ENCODE measurements at places on chromosomes 3 and 15.
A peak's percentile ranks its signal among the peaks of the same experiment; 100 is the strongest.

DNA sequence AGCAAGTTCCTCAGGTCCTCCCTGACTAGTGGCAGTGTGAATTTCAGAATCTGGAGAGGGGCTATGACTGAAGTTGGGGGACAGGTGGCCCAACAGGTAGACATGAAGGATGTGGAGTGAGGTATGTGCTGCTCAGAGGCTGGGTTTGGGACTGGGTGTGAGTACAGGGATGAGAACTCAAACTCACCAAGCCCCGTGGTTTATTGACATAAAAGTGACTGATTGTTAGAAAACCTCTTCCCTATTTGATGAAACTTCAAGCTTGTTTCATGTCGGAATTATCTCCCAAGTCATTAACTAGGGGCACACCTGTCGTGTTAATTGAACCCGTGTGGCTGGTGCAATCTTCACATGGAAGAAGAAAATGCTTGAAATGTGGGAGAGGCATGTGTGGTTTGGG, 27.1 kb downstream of the FGD5 start:
- no peak overlapping the region for H3K4me3 ChIP-seq
- H3K36me3 ChIP-seq = no peaks in the 10 kb centered on the region
- peaks cover 26% of the 10 kb centered on the region for H3K4me1 ChIP-seq
- H3K27ac ChIP-seq = no peak overlapping the region
- H3K27me3 ChIP-seq = no peaks in the 10 kb centered on the region

- DNase-seq = peak; percentile 78
- no peaks in the 10 kb centered on the region for H3K27me3 ChIP-seq
- peak within 1 kb of the TSS; percentile 62 for H3K4me3 ChIP-seq
- no peaks in the 10 kb centered on the region for H3K36me3 ChIP-seq
These were observed at the start of gene COL8A1 for GRCh38 chr3:99638167-99638948. Gene COL8A1 (plus strand): TSS chr3:99638594. CDS start chr3:99790683, 152,089 bp downstream.

- H3K27ac ChIP-seq = peak overlapping the region; percentile 83
- no peak for DNase-seq
- no peaks in the 10 kb centered on the region for H3K27me3 ChIP-seq
- H3K4me3 ChIP-seq = peak overlapping the region; percentile 72
- H3K36me3 ChIP-seq = no peaks in the 10 kb centered on the region
- H3K4me1 ChIP-seq = peaks cover 55% of the 10 kb centered on the region
These were observed 732 bp downstream of the FAM43A start for GRCh38 chr3:194686414-194686815.

DNA sequence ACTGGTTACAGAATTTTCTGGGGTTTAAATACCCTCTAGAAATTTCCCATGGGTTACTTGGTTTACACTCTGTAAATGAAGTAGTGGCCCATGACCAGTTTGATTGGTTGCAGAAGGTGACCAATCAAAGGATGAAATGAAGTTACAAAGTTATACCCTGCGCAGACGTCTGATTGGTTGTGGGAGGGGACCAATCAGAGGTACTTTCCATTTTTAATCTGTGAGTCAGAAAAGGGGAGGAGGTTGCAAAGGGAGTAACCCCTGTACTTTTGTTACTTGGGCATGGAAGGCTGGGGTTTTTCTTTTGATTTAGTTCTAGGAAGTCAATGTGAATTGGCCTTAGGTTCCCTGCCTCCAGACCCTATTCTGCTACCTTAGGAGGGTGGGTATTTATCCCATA, 18.7 kb upstream of the APH1B start:
- no peak for DNase-seq
- no peaks in the 10 kb centered on the region for H3K27me3 ChIP-seq
- H3K4me3 ChIP-seq = no peak overlapping the region
- H3K36me3 ChIP-seq = peaks cover 64% of the 10 kb centered on the region
- no peak overlapping the region for H3K27ac ChIP-seq

GRCh38 chr3:179860275-179861107, 176.2 kb downstream of the PEX5L start:
- H3K36me3 ChIP-seq = no peaks in the 10 kb centered on the region
- no peaks in the 10 kb centered on the region for H3K4me1 ChIP-seq
- no peaks in the 10 kb centered on the region for H3K27me3 ChIP-seq
- DNase-seq = no peak
- no peak overlapping the region for H3K27ac ChIP-seq

DNA sequence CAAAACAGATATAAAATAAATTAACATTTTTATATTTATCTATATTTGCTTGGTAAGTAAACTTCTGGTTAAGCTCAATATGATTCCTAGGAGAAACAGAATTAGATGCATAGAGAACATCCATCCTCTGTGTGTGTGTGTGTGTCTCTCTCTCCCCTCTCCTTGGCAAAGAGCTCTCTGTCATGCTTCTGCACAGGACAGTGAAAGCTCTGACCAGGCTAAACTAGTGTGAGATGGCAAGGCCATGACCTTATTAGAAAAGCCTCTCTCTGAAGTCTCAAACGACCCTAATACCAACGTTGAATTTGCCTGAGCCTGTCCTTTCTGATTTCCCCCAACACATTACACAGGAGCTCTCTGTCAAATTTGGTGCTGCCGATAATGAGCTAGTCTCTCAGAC, 746.0 kb downstream of the VGLL3 start:
- no peaks in the 10 kb centered on the region for H3K4me1 ChIP-seq
- H3K27ac ChIP-seq = no peak overlapping the region
- H3K4me3 ChIP-seq = no peak overlapping the region

GRCh38 chr15:29873947-29874411, 51.7 kb upstream of the TJP1 start:
- no peak for DNase-seq
- no peak overlapping the region for H3K4me3 ChIP-seq
- no peaks in the 10 kb centered on the region for H3K4me1 ChIP-seq
- no peaks in the 10 kb centered on the region for H3K36me3 ChIP-seq
- H3K27ac ChIP-seq = no peak overlapping the region
- H3K27me3 ChIP-seq = no peaks in the 10 kb centered on the region

DNA sequence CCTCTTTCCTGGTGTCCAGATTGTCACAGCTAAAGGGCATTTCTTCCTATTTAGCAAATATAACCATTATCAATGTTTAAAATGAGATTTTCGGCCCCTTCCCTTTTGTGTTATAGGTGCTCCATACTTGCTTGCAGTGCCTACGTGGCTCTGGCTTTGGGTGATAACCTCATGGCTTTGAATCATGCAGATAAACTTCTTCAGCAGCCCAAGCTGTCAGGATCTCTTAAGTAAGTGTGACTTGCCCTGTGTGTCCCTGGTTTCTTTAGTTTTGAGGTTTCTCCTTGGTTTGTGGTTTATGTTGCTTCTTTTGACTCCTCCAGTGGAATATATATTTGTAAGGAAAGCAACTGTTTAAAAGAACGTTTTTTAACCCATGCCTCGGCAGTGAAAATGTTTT, 58.5 kb upstream of the TRIM71 start:
- no peak for DNase-seq
- H3K4me3 ChIP-seq = no peak overlapping the region

DNA sequence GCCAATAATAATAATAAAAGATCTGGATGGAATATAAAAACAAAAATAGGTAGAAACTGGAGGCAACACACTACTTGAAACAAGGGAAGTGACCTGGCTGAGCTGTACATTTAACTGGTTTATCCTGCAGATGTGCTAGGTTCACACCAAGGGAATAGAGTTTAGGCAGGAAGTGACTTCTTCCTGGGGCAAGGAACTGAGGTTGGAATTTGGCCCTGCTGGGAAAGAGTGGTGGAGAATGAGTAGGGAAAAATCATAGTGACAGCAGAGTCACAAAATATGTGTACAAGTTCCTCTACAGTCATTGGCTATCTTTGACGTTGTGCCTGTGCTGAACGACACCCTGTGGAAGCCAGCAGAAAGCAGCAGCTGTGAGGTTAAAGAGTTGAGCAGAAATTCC, 44.1 kb downstream of the ARHGAP11B start:
- no peaks in the 10 kb centered on the region for H3K27me3 ChIP-seq
- H3K27ac ChIP-seq = no peak overlapping the region
- H3K4me3 ChIP-seq = no peak overlapping the region
- H3K4me1 ChIP-seq = no peaks in the 10 kb centered on the region
- DNase-seq = no peak

DNA sequence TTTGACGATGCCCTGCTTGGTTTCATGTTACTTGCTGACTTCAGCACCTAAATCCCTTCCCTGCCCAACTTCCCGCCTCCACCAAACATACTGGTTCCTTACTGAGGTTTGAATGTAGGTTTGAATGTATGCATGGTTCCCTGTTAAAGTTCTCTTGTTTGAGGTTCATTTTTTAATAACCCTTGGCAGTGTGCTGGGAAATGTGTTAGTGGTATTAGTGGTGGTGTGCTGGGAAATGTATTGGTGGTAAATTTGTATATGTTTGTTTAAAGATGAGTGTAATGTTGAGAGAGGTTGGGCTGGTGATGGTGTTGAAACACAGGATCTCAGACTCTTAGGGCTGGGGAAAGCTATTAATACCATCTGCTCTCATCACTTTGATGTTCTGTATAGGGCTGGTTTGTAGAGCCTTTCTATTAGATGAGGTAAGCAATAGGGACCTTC, 392.7 kb downstream of the PTPRG start:
- H3K27ac ChIP-seq = no peak overlapping the region
- H3K36me3 ChIP-seq = no peaks in the 10 kb centered on the region
- H3K4me1 ChIP-seq = peaks cover 11% of the 10 kb centered on the region

DNA sequence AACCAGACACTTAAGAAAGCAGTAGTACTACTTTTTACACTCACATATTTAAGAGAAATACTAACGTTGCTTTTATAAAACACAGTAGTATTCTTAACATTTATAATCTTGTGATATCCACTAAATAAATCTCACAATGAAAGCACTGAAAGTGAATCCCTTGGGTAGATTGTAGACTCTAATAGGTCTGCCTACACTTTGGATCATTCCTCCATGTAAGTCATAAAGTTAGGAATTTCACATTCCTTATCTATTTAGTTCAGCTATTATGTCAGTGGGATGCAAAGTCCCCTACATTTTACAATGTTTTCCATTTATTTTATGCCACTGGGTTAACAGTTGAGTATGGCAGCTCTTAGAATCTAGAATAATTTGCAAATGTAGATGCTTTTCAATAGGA, 330.7 kb downstream of the LSAMP start:
- no peak overlapping the region for H3K27ac ChIP-seq
- DNase-seq = no peak
- no peaks in the 10 kb centered on the region for H3K4me1 ChIP-seq
- H3K27me3 ChIP-seq = no peaks in the 10 kb centered on the region

DNA sequence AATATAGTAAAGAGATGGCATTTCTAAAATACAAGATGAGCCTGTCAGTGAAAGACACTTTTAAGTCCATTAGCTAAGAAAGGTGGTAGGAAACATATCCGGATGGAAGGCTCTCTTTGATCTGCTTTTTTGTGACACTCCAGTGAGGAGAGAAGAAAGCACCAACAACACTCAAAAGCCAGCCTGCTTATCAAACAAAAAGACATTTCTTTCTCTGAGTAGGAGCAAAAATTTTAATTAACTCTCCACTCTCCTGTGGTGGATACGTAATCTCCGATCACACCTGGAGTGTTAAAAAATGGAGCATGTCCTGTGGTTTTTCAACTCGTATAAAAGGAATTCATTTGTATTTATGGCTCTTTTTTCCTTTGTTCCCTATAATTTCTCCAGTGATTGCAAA, 65.3 kb downstream of the OXNAD1 start:
- no peak overlapping the region for H3K4me3 ChIP-seq
- peaks cover 25% of the 10 kb centered on the region for H3K36me3 ChIP-seq
- H3K4me1 ChIP-seq = no peaks in the 10 kb centered on the region
- DNase-seq = no peak
- no peak overlapping the region for H3K27ac ChIP-seq

DNA sequence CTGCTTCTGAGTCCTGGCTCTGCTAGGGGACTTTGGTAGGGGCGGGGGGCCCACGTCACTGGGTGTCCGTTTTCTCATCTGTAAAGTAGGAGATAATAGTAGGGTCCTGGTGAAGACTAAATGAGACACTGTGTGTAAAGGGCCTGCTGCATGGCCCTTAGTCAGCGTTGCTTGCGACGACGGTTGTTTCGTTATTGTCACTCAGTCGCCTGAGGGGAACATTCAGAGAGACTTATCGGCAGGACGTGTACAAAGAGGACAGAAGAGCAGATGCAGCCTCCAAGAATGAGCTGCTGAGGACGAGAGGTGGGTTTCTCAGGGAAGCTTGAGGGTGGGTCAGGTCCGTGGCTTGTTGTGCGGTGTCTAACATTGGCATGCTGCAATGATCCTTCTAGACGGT, 52.9 kb upstream of the MEX3B start:
- H3K27ac ChIP-seq = no peak overlapping the region
- DNase-seq = no peak
- no peaks in the 10 kb centered on the region for H3K36me3 ChIP-seq
- H3K4me3 ChIP-seq = no peak overlapping the region

- no peaks in the 10 kb centered on the region for H3K27me3 ChIP-seq
- no peaks in the 10 kb centered on the region for H3K36me3 ChIP-seq
- H3K27ac ChIP-seq = no peak overlapping the region
- H3K4me1 ChIP-seq = no peaks in the 10 kb centered on the region
- peak; percentile 63 for DNase-seq
These were observed 63.9 kb upstream of the FAM98B start for GRCh38 chr15:38389924-38390542.

DNA sequence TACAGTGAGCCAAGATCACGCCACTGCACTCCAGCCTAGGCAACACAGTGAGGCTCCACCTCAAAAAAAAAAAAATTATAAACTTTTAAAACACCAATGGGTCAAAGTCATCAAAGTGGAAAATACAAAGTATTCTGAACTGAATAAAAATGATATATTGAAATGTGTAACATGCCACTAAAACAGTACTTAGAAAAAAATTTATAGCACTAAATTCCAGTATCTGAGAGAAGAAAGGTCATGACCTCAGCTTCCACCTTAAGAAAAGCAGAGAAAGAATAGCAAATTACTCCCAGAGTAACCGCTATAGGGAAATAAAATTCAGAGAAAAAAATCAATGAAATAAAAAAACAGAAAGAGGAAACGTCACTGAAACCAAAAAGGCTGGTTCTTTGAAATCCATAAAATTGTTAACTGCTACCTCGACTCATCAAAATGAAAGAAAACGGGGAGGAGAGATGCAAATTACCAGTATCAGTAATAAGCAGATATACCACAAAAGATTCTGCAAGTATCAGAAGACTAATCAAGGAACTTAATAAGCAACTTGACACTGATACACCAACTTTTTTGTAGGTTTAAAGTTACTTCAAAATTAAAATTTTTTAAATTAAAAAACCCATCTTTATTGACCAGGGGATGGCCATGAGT, 20.8 kb downstream of the ATP13A3 start:
- H3K36me3 ChIP-seq = no peaks in the 10 kb centered on the region
- no peak for DNase-seq
- no peak overlapping the region for H3K4me3 ChIP-seq
- H3K27ac ChIP-seq = no peak overlapping the region

GRCh38 chr3:196207159-196207832, 3.9 kb downstream of the ZDHHC19 start:
- peak; percentile 73 for DNase-seq
- H3K36me3 ChIP-seq = no peaks in the 10 kb centered on the region
- peaks cover 6% of the 10 kb centered on the region for H3K4me1 ChIP-seq
- H3K27ac ChIP-seq = no peak overlapping the region

GRCh38 chr3:23485922-23486321, 282.8 kb downstream of the UBE2E2 start:
- no peaks in the 10 kb centered on the region for H3K27me3 ChIP-seq
- no peaks in the 10 kb centered on the region for H3K36me3 ChIP-seq
- H3K4me3 ChIP-seq = no peak overlapping the region
- H3K27ac ChIP-seq = no peak overlapping the region
- peaks cover 5% of the 10 kb centered on the region for H3K4me1 ChIP-seq

- no peaks in the 10 kb centered on the region for H3K36me3 ChIP-seq
- peak overlapping the region; percentile 9 for H3K27ac ChIP-seq
- DNase-seq = no peak
- no peaks in the 10 kb centered on the region for H3K27me3 ChIP-seq
These were observed 98.8 kb downstream of the AKAP13 start for GRCh38 chr15:85479071-85479647.

GRCh38 chr3:152581951-152582350, 253.0 kb upstream of the P2RY1 start:
- no peaks in the 10 kb centered on the region for H3K36me3 ChIP-seq
- no peak overlapping the region for H3K27ac ChIP-seq
- no peaks in the 10 kb centered on the region for H3K27me3 ChIP-seq
